ENCODE measurements at places on chromosomes 4 and X. TPM values are rescaled to one million over a fixed set of nuclear protein-coding genes. Genes with fewer than 3 reads are reported as not detected.

GRCh38 chr4:148275266-148275665 is 166.9 kb downstream of the NR3C2 start:
- no peak for DNase-seq

DNA sequence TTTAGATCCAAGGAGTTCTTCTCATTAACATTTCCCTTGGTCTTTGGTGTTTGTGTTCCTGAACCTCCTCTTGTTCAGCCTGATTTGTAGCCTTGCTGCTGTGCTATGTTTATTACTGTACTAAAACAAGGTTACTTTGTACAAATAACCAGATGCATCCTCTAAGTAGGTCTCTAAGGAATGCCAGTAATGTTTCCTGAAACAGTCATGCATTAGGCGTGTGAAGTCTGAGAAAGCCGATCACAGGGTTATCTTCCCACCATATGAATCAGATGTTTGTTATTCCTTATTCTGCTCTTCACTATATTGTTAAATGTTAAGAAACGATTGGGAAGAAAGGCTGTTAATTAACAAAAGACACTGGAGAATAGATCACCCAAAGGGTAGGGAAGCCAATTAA is 66.9 kb downstream of the GALNTL6 start:
- no peak for DNase-seq

- DNase-seq = no peak
Measured at GRCh38 chr4:38046727-38047489, 86.7 kb downstream of the PTTG2 start.

- DNase-seq = no peak
Measured at GRCh38 chrX:83535417-83536196, 27.5 kb downstream of the POU3F4 start.

DNA sequence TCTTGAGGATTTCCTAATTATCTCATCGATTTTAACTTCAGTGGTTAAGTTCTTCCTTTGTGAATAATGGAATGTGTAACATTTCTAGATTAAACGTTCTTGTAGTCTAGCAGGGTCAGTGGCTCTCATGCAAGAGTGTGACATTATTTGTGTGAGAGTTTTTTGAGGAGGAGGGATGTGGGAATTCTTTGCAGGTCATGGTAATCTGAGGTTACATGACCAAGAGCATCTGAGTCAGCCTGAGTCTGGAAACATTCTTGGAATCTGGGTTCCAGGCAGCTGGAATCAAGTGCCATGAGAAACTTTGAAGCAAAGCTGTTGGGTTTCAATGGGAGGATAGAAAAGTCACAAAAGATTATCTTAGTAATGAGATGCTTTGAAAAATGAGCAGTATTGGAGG is 49.5 kb downstream of the GK start:
- DNase-seq = no peak

DNA sequence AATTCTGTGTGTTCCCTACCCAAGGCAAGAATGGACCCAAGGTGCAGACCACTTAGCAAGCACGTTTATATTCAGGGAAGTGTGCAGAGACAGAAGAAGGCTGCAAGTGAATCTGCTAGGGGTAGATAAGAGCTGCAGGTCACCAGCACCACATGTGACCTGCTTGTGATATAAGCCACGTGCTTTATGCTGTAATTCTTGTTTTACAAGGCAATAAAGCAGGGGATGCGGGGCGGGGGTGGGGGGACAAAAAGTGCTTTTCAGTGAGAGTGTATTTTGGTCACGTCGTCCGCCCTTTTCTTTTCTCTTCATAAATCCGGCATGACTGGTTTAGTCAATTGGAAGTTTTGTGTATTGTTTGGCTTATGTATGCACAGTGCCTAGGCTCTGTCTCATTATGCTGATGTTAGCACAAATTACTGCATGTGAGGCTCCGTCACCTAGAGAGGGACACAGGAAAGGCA is 192.7 kb downstream of the RBMX2 start:
- DNase-seq = no peak

DNA sequence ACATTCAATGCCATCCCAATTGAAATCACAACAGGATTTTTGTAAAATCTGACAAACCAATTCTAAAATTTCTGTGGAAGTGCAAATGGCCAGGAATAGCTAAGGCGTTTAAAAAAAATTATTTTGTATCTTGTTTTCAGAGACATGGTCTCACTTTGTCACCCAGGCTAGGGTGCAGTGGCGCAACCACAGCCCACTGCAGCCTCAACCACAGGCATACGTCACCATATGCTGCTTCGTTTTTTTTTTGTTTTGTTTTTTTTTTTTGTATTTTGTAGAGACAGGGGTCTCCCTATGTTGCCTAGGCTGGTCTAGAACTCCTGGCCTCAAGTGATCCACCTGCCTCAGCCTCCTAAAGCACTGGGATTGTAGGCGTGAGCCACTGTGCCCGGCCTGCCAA is 24.5 kb downstream of the ZNF41 start:
- peak; percentile 64 for DNase-seq

DNA sequence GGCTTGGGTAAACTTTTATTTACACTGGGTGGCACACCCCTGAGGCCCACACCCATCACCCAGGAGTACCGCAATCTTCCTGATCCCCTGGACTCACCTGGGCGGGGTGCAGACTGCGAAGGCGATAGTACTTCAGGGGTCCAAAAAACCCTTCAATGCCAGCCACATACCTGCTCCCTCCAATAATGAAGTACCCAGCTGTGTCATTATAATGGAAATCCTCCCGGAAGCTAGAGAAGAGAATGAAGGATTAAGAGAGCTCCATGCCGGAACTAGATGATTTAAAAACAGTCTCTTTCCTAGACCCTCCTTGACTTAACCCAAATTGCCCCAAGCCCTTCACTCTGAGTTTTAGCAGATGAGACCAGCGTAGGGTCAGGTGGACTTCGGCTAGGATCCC is 40.9 kb downstream of the SEL1L3 start:
- DNase-seq = no peak

- no peak for DNase-seq
Measured at GRCh38 chrX:1398431-1399340, 6.8 kb upstream of the SLC25A6 start.

DNA sequence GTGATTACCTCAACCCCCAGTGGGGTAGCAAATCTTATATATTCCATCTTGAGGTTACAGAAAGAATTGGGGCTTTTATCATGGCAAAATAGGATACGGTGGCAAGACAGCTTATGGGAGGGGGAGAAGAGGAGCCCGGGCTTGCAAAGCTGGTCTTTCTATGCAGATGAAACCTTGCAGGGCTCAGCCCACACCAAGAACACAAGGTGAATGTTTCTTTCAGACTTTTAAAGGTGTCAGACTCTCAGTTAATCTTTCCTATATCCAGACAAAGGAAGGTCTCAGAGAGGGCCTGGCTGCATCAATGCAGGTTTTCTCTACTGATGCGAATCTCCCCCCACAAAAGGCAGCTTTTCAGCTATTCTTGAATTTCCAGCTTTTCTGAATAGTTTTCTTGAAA is 59.9 kb upstream of the WDR17 start:
- no peak for DNase-seq

Gene SYTL4
- not detected for total RNA-seq

Gene ADAMTS3
- not detected for total RNA-seq

Gene FGF2
- total RNA-seq = 2.9 TPM

Gene NDP
- total RNA-seq = not detected

Gene CT45A10
- total RNA-seq = not detected

Gene AIFM1
- total RNA-seq = 59.6 TPM

Gene RNF212
- 1.2 TPM for total RNA-seq

Gene PRSS12
- not detected for total RNA-seq

Gene PABPC5
- total RNA-seq = not detected

Gene ARMCX4
- 1.8 TPM for total RNA-seq
